ENCODE measurements at places on chromosomes 6 and 20. TPM values are rescaled to one million over a fixed set of nuclear protein-coding genes. Genes with fewer than 3 reads are reported as not detected.

Gene PSORS1C2
- total RNA-seq: not detected

Gene NQO2
- total RNA-seq: 32.7 TPM

Gene MMP24
- not detected for total RNA-seq

Gene EGFL8
- total RNA-seq: 9.6 TPM

Gene HLA-DQA2
- not detected for total RNA-seq

DNA sequence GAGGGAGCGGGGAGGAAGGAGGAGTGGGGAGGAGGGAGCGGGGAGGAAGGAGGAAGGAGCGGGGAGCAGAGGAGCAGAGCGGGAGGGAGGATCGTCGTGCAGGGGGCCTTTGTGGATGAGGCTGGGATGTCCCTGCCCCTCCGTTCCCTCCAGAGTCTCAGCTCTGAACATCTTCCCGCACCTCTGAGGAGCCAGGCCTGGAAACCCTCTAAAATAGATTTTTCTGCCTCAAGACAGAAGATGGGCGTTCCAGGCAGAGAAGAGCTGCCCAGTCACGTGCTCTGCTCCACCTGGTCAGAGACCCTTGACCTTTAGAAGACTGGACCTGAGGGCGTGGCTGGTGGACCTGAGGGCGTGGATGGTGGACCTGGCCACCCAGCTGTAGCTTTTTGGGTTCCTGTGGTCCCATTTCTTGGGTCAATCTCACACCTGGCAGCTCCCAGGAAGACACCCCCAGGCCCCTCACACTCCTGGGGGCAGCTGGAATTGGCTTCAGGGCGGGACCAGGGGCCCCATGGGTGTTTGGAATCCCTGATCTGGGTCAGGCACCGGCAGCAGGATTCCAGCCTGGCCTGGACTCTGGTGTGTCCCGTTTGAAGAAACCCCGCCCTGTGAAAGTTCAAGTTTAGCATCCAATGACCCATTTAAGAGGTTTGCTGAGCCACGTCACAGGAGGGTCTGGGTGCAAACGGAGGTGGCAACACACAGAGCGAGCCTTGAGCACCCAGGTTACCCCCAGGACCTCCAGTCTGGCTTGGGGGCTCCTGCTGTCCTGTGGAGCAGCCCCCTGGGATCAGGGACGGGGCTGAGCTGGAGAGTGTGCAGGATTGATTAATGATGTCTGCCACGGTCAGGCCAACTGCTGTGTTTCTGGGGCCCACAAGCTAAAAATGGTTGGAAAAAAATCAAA is 96.9 kb upstream of the BHLHE23 start:
- DNase-seq: no peak

DNA sequence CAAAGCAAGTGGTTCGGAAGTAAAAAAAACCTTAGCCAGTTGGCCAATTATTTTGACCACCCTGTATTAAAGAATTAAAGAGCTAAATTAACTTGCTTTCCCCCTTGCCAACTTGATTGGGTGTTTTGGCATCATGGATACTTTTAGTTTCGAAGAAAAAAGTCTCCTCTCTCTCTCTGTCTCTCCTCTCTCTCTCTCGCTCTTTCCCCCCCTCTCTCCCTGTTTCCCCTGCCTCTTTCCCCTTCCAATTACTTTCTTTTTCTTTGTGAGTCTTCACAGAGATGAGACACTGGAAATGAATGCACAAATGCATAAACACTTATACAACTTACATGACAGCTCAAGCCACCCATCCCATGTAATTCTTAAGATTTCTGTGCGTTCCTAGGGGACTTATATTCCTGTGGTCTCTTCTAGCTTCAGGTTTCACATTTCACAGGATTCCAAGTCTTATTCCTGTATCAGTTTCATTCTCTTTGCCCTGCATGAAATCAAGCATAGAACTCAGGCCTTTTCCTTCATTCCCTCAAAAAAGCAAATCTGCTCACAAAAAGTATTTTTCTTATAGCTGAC is 32.9 kb upstream of the EYA4 start:
- DNase-seq: no peak

GRCh38 chr6:149921361-149921760 is 1.6 kb downstream of the RAET1G start:
- DNase-seq: no peak

- no peak for DNase-seq
These were observed 319.3 kb downstream of the PKHD1 start for GRCh38 chr6:51768087-51768486.

GRCh38 chr6:167850782-167851181 is 24.1 kb downstream of the AFDN start:
- DNase-seq: no peak

- no peak for DNase-seq
These were observed 18.8 kb downstream of the CARMIL1 start for GRCh38 chr6:25297823-25298522.

- DNase-seq: peak; percentile 40
These were observed 23.6 kb downstream of the BCL2L1 start for GRCh38 chr20:31698803-31699718.

DNA sequence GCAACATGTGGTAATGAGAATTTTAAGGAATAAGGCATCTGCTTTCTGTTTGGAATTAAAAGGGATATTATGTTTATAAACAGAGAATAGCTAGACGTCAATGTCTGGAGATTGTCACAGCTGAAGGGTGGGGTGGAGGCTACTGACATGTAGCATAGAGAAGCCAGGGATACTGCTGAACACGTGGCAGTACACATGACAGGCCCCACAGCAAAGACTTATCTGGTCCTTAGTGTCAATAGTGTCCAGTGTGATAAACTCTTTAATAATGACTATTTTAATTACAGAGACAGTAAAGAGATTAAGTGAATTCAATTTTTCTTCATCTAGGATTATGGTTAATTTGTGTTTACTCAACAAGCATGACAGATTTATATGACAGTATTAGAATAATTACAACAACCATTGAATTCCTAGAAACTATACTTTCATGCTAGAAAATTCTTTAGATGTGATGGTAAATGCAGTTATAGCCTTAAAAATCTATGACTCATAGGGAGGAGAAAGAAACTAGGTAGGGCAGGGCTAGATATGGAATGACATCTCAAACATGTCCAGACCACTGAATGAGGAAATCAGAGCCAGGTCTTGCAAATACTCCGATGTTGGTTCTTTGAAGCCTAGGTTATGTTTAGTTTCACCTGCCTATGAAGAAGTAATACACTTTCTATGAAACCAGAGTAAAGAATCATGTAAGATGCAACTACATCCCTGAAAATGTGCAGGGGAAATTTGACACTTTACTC is 399.5 kb downstream of the PHF3 start:
- no peak for DNase-seq

DNA sequence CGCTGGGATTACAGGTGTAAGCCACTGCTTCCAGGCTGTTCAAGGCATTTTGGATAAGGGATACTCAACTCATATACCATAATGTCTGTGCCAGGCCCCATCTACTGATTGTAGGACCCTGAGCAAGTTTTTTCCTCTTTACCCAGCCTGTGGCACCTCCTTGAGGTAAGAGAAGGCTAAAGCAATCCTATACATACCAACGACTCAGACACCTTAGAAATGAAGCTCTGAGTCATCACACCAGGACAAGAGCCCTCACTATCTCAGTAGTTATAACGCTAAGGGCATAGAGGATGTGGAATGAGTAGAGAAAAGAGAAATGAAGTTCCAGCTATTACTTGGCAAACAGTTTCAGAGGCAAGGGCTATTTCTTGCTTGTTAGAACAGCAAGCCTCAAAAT is 16.9 kb downstream of the NDRG3 start:
- DNase-seq: peak; percentile 29

DNA sequence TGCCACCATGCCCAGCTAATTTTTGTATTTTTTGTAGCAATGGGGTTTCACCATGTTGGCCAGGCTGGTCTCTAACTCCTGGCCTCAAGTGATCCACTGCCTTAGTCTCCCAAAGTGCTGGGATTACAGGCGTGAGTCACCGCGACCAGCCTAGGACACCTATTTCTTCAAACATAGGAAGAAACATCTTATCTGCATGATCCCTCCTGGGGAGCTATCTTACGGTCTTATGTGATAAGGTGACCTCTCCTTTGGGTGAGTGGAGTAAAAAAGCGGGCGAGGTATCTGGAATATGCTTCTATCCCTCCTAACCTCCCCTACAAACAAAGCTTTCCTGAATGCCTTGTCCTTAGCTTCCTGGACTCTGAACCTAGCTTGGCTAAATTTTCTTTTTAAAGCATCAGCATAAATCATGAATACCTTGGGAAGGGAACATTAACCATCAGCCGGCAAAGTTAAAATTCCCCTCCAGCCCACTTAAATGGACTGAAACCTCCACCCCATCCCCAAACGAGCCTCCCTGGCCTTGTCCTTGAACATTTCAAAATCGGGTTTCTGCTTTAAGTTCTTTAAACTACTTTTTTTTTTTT is 24.5 kb downstream of the RIPOR3 start:
- no peak for DNase-seq

DNA sequence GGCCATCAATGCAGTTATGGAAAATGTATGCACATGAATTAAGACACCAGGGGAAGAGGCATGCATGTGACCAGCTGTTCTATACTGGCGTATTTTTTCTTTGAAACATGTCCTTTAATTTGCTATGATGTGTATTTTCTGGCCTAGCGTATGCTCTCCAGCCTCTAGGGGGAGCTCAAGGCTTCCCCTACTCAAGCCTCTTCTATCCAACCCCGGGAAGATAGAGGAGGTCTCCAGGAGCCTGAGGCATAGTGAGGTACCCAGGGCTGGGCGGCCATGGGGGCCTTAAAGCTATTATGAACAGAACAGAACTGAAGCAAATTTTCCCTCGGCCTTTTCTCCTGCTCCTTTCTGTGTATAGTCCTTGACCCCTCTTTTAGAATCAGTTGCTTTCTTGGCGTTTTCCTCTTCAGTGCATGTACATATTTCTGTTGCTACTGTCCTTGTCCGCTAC is 528.9 kb downstream of the MAFB start:
- peak; percentile 3 for DNase-seq

- DNase-seq: peak; percentile 12
These were observed 7.9 kb upstream of the COL12A1 start for GRCh38 chr6:75213732-75214131.
